ENCODE measurements at places on chromosomes 4 and X.

DNA sequence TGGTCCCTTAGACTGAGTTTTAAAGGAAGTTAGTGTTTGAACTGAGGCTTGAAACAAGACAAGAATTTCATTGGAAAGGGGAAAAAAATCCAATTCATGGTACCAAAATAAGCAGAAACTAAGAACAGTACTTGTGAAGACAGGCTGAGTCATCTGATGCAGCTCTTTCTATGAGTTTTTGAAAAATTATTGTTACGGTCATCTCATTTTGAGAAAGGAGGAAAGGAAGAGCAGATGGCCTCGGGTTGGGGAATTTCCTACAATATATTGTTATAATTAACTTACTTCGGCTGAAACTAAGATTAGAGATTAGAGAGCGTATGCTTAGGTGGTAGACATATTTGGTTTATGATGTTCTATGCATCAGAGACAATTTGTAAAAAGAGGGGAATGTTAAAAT lies 2164.8 kb upstream of the AGA start:
- no peak for DNase-seq

DNA sequence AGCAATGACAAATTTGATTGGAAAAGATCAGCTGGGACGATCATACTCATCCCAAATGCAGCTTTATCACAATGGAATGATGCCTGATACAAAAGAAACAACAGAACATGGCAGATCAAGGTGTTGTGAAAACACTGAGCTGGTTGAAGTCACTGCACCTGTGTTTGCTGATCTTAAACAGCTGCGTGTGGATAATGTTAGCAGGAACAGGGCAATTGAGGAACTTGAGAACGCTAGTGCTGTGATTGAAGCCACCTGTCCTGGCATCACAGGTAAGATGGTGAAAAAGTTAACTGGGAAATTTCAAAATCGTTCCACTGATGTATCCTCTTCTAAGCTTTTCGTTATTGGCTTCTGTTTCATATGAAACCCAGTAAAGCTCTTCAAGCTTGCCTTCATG lies 27.4 kb upstream of the SOD3 start:
- DNase-seq: no peak

DNA sequence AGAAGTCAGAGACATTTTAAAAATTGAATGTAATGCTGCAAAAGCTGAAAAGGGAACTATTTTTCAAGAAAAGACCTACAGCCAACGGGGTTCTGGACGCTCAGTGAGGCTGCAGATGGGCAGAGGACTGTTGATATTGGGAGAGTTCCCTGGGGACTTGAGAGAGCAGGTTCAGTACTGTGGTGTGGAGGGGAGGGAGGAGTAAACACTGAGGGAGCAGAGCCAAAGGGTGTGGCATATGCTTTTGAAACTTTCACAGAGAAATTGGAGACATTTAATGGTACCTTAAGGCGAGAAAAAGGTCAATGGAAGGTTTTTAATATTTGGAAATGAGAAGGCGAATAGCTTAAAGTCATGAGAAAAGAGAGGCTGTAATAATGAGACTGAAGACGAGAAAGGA lies 62.2 kb upstream of the GPM6A start:
- DNase-seq: no peak

DNA sequence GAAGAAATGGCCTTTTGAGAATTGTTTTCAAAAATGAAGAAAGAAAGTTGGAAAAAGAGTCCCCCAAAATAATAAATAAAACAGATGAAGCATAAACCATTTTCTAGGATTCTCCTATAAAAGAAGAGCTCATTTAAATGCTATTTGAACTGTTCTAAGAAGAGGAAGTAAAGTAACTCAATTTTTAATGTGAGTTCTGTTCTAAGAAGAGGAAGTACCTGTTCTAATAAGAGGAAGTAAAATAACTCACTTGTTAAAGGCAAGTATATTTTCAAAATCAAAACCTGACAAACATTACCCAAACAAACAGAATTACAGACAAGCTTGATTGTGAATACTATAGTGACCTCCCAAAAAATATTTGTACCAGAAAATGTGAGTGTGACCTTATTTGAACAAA lies 1326.3 kb downstream of the C4orf33 start:
- DNase-seq: no peak

GRCh38 chrX:49237060-49237459 lies 1.8 kb downstream of the CCDC22 start:
- DNase-seq: no peak

DNA sequence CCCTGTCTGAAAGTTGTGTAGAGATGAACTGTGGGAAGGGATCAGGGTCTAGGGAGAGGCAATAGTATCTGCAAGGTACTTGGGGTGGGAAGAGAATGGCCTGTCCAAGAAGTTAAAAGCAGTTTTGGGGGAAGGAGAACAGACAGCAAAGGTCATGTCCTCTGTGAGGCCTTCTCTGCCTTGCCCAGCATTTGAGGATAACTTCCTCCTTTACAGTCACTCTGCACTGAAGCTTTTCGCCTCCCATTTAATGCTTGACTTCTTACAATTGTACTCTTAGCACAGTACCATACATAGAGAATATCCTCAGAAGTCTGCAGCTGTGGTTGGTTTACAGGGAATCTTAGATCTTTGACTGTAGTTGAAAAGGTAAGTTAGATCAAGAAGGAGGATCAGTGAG lies 121.8 kb upstream of the AP1S2 start:
- no peak for DNase-seq

DNA sequence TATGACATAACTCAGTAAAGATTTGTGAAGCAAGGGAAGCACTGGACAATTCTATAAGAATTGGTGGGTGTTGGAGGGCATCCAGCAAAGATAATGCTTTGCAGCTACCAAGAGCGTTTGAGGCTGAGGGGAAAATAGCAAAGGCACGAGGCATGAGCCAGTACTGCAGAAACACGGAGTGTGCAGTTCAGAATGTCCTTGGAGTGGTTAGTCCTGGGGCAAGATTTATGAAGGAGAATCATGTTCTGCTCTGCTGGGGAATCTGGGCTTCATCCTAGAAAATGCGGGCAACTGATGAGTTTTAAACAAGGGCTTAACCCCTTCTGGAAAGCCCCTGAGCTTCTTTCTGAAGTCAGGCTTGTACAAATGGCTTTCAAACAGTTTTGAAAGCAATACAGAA lies 452.5 kb downstream of the IL15 start:
- DNase-seq: no peak

- no peak for DNase-seq
Observed at GRCh38 chr4:101993002-101993841, 202.7 kb downstream of the BANK1 start.

GRCh38 chrX:46777971-46778810 lies 19.3 kb upstream of the SLC9A7 start:
- DNase-seq: no peak

GRCh38 chr4:108166441-108167315 lies 2.1 kb downstream of the LEF1 start:
- peak; percentile 50 for DNase-seq

GRCh38 chr4:2878346-2878745 lies 34.7 kb downstream of the ADD1 start:
- no peak for DNase-seq

DNA sequence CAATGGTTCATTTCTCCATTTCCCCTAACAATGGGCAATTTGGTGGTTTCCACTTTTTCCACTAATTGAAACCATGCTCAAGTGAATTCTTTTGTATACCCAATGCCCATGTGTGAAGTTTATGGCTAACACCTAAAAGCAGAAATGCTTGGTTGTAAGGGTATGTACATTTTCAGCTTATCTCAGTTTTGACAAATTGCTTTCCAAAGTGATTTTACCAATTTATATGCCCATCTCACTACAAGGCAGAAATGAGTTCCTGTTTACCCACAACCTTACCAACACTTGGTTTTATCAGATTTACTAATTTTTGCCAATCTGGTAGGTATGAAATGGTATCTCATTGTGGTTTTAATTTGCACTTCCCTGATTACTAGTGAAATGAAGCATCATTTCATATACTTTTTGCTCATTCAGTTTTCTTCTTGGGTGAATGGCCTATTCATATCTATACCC lies 14.8 kb downstream of the GPR34 start:
- DNase-seq: no peak

GRCh38 chr4:68724426-68724825 lies 54.0 kb upstream of the UGT2B15 start:
- DNase-seq: no peak
